Peyer's patch (tissue), 4 donors: ENCODE measurements at places on chromosomes 7 and 10. TPM values are rescaled to one million over a fixed set of nuclear protein-coding genes. Genes with fewer than 3 reads are reported as not detected.

AUTS2 gene
- total RNA-seq: 55.9 TPM

ARHGEF5 gene
- total RNA-seq: 40.1 TPM

CALCR gene
- total RNA-seq: not detected

HIP1 gene
- total RNA-seq: 38.8 TPM

ACTL6B gene
- not detected for total RNA-seq

TBL2 gene
- 44.9 TPM for total RNA-seq

FGFR2 gene
- total RNA-seq: 22.9 TPM

PSD gene
- total RNA-seq: not detected

LIMK1 gene
- total RNA-seq: 38.0 TPM

SSC4D gene
- total RNA-seq: not detected

LRIT1 gene
- total RNA-seq: not detected

DNA2 gene
- 13.7 TPM for total RNA-seq

BTBD16 gene
- not detected for total RNA-seq

NUDCD3 gene
- 45.2 TPM for total RNA-seq

BBS9 gene
- 10.9 TPM for total RNA-seq

LBX1 gene
- not detected for total RNA-seq

LIPJ gene
- total RNA-seq: not detected

PRSS37 gene
- total RNA-seq: not detected

ZNF804B gene
- total RNA-seq: not detected

CACNA2D1 gene
- 85.0 TPM for total RNA-seq

FAM241B gene
- not detected for total RNA-seq

EBF3 gene
- 1.5 TPM for total RNA-seq

GATA3 gene
- not detected for total RNA-seq

LRRN3 gene
- 0.40 TPM for total RNA-seq

RNF32 gene
- 1.3 TPM for total RNA-seq

GARIN1A gene
- 3.4 TPM for total RNA-seq
